Vein endothelial cell (primary cell): ENCODE measurements at places on chromosomes 7 and 10. TPM values are rescaled to one million over a fixed set of nuclear protein-coding genes. Genes with fewer than 3 reads are reported as not detected.

Gene LHFPL3
- total RNA-seq: not detected in 2 replicates

Gene ST8SIA6
- total RNA-seq: 2.0 and 8.5 TPM in 2 replicates

Gene SPDYE5
- total RNA-seq: not detected in 2 replicates

Gene POR
- 47.0 and 52.9 TPM in 2 replicates for total RNA-seq
